ENCODE measurements at places on chromosomes 7 and 10.

GRCh38 chr10:91602868-91603568 lies 29.9 kb downstream of the PPP1R3C start:
- no peak for DNase-seq

GRCh38 chr10:116300542-116300941 lies 23.7 kb upstream of the CCDC172 start:
- DNase-seq: no peak

DNA sequence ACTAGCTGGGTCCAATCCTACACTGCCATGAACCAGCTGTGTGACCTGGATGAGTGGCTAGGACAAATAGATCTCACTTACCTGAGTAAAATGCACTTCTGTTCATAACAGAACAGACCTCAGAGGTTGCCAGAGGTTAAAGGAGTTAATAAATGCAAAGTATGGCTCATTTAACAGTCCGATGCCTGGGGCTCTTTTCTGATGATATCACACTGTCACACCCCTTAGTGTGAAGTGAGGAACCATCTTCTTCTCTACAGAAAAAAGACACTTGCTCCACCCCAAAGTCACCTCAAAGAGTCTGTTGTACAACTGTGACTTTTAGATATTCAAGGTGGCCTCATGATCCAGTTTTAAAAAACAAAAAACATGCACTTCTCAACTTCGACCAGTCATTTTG lies 21.5 kb upstream of the TARP start:
- DNase-seq: no peak

GRCh38 chr10:14389981-14390590 lies 59.4 kb upstream of the FRMD4A start:
- no peak for DNase-seq

DNA sequence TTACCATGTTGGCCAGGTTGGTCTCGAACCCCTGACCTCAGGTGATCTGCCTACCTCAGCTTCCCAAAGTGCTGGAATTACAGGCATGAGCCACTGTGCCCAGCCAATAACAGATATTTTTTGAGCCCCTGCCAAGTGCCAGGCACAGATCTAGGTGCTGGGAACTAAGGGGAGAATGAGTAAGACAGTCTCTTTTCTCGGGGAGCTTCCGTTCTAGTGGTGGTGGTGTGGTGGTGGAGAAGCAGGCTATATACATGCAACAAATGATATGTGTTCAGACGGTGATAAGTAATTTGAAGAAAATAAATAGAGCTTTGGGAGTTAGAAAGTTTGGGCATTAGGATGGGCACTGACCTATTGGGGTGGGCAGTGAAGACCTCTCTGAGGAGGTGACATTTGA lies 76.7 kb upstream of the VKORC1L1 start:
- no peak for DNase-seq

- no peak for DNase-seq
Observed at GRCh38 chr7:70612811-70613210, 519.1 kb upstream of the GALNT17 start.

Data from caudate nucleus (tissue), 63 donors.